Fibroblast of skin of left quadriceps (primary cell): ENCODE measurements at places on chromosomes 3 and 15.

- no peak for DNase-seq
Observed at GRCh38 chr3:177034832-177035475, 162.3 kb downstream of the TBL1XR1 start.

- no peak for DNase-seq
Observed at GRCh38 chr15:74444106-74445062, 10.6 kb upstream of the SEMA7A start.

GRCh38 chr3:150972366-150973071 lies at the start of gene CLRN1:
CLRN1 (minus strand) TSS chr3:150972727; CDS start chr3:150972708, 19 bp downstream.
- no peak for DNase-seq

DNA sequence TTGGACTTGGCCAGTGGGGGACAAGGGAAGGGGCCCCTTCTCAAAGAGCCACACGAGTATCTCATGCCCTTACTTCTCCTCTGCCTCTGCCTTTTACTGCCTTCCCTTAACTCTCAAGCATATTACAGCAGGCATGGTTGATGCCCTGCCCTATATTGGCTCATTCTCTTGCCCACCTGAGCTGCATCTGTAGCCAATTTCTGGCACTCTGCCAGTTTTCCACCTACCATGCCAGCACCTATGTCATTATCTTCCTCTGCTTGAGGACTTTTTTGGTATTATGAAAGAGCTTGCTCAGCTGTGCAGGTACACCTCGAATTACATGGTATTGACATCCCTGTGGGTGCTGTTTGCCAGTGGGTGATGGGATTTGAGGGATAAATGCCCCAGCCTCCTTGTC lies 181.8 kb downstream of the OXSM start:
- DNase-seq: no peak

DNA sequence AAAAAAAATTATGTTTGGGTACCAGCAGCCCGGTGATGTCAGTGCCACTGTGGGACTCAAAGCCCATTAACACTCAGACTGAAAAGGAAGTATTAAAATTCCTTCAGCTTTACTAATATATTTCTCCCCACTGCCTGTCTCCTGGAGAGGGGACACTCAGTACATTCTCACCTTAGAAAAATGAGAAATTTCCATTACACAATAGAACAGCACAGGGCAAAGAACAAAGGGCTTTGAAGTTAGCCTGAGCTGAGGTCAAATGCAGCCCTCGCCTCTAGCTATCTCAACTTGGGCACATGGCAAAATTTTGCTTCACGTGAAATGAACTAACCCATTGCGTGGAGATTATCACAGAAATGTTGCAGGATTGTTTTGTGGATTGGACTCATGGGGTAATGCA lies 80.8 kb downstream of the RARB start:
- peak; percentile 57 for DNase-seq

GRCh38 chr15:29952225-29952624 lies 130.0 kb upstream of the TJP1 start:
- no peak for DNase-seq

- no peak for DNase-seq
Observed at GRCh38 chr15:55226127-55226526, 29.4 kb upstream of the RSL24D1 start.

- DNase-seq: peak; percentile 15
Observed at GRCh38 chr3:131349946-131350347, 31.6 kb upstream of the NUDT16 start.

DNA sequence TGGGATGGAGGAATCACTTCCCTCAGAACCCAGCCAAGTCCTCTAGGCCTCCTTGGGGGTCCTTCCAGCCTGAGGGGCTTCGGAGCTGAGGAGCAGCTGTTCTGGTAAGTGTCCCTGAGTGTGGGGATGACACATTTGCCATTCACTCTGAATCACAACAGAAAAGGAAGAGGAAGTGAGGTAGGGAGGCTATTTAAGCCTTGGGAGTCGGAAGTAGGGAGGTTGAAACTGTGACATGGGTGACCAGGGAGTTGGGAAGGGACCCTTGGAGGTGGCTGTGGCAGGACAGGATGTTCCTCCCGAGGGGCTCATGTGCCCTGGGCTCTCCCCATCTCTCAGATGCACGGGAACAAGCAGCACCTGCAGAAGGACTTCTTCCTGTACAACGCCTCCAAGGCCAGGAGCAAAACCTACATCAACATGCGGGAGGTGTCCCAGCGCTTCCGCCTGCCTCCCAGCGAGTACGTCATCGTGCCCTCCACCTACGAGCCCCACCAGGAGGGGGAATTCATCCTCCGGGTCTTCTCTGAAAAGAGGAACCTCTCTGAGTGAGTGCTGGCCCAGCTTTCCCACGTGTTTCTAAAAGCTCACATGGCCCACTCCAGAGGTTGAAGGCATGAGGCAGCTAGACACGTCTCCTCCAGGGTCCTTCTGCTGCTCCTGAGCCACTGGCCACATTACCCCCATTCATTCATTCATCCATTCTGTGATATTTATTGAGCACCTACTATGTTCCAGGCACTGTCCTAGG lies 43.3 kb downstream of the CAPN3 start:
- no peak for DNase-seq

DNA sequence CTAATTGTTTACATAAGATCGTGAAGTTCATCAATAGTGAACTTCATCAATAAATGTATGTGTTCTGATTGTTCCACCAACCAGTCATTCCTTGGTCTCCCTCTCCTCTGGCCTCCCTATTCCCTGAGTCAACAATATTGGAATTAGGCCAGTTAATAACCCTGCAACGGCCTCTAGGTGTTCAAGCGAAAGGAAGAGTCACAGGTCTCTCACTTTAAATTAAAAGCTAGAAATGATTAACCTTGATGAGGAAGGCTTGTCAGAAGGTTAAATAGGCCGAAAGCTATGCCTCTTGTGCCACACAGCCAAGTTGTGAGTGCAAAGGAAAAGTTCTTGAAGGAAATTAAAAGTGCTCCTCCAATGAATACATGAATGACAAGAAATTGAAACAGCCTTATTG lies 89.4 kb upstream of the ACKR4 start:
- no peak for DNase-seq
